ENCODE measurements at places on chromosomes 7 and 10.

GRCh38 chr7:47415318-47416212 lies 166.3 kb downstream of the TNS3 start:
- no peak for DNase-seq

DNA sequence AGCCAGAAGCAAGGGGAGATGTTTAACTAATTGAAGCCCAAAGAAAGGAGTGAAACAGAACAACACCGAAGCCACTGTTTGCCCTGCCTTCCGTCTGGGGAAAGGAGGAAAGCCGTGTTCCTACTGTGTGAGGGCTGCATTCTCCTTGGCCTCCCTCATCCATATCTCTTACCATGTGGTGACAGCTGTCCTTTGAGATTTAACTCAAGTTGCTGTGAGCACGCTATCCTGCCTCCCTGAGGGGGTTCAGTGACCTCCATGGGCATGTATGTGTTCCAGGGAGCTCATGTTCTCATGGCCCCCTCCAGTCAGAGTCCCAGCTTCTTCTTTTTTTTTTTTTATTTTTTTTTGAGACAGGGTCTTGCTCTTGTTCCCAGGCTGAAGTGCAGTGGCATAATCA lies 26.2 kb upstream of the CRHR2 start:
- peak; percentile 34 for DNase-seq

GRCh38 chr7:42567051-42567450 lies 330.0 kb upstream of the GLI3 start:
- no peak for DNase-seq

DNA sequence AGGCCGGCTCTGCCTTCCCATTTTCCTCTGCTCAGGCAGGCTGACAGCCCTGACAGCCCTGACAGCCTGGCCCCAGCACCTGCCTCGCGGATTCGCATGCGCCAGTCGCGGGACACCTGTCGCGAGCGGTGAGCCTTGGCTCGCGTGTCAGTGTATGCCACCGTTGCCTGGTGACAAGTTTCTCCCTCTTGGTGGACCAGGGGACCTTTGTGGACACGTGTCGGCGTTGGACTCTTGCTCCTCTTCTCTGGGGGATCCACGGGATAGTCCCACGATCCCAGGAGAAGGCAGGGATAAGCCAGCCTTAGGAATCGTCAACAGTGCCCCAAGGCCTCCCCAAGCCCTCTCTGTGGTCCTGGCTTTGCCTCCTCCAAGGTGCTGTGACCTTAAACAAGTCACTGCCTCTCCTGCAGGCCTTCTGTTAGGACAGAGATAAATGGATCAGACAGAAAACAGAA lies 18.1 kb upstream of the ZNF273 start:
- no peak for DNase-seq

DNA sequence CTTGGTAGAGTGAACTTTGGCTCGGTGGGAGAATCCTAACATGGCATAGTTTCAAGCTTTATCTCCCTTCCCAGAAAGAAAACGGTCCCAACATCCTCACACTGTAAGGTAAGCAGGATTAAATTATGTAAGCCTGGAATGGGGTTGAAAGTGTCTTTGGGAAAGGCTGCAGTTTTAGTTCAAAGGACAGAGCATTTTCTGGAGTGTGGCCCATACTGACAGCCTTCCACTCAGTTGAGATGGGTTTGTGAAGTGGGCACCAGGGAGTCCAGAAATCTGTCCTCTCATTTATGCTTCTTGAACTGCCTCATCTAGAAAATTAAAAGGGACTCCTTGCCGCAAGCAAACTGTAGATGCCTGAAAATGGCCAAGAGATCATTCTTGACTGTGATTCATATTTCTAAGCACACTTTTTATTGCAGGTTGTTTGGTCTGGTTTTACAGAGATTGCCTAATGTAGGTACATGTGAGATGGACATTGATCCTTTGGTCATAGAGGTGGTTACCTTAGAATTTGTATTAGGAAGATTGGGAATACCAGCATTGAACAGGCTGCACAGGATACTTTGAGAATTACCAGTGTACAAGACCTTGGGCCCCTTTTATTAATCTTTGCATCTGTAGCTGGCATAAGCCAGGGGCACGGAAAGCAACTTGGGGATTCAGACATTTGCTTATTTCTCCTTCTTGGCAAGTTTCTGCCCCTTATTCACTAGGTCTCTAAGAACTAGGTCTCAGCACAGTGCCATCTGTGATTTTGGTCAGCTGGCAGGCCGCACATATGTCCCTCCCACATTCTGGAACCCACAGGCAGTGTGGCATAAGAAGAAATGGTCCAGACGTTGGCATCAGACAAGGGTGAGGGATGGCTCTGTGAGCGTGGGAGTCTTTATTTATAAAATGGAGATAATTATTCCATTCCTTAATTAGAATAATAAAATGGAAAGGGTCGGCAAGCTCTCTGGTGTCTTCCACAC lies 125.9 kb downstream of the GLCCI1 start:
- DNase-seq, result no peak

- DNase-seq, result peak; percentile 14
These were observed 513 bp downstream of the ODAD2 start for GRCh38 chr10:27998178-27998953.

DNA sequence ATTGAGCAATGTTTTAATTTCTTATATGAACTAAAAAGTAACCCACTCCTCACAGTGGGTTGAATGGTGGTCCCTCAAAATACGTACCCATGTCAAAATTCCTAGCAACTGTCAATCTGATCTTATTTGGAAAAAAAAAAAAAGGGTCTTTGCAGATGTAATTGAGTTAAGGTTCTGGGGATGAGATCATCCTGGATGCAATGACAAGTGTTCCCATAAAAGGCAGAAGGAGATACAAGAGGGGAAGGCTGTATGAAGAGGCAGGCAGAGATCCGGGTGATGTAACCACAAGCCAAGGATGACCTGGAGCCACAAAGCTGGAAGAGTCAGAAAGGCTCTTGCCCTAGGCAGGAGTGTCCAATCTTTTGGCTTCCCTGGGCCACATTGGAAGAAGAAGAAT lies 516.3 kb upstream of the MKI67 start:
- no peak for DNase-seq

GRCh38 chr7:12951397-12951801 lies 264.0 kb downstream of the ARL4A start:
- DNase-seq, result no peak

DNA sequence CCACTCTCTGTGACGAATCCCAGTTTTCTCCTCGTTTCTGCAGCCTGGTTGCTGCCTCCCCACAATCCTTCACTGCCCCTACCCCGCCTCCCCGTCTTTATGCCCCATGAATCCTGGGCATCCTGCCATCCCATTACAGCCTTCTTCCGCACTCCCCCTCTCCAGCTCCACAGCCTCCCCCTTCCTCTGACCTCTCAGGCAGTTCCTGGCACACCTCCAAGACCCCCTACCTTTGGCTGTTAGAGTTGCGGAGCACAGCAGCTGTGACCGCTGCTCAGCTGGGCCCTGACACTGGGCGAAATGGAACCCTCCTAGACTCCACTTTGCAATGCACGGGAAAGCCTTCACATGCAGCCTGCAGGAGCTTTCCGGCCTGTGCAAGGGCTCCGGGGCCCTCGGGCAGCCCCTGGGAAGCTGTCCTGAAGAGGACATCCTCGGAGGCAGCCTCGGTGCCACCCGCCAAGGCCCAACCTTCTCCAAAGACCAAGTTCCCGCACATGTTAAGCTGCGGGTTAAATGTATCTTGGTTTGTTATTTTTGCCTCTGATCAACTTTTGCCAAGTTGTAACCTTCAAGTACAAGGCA lies 400.7 kb upstream of the MKI67 start:
- no peak for DNase-seq

- DNase-seq, result no peak
These were observed 133.0 kb downstream of the SFMBT2 start for GRCh38 chr10:7277867-7278266.

DNA sequence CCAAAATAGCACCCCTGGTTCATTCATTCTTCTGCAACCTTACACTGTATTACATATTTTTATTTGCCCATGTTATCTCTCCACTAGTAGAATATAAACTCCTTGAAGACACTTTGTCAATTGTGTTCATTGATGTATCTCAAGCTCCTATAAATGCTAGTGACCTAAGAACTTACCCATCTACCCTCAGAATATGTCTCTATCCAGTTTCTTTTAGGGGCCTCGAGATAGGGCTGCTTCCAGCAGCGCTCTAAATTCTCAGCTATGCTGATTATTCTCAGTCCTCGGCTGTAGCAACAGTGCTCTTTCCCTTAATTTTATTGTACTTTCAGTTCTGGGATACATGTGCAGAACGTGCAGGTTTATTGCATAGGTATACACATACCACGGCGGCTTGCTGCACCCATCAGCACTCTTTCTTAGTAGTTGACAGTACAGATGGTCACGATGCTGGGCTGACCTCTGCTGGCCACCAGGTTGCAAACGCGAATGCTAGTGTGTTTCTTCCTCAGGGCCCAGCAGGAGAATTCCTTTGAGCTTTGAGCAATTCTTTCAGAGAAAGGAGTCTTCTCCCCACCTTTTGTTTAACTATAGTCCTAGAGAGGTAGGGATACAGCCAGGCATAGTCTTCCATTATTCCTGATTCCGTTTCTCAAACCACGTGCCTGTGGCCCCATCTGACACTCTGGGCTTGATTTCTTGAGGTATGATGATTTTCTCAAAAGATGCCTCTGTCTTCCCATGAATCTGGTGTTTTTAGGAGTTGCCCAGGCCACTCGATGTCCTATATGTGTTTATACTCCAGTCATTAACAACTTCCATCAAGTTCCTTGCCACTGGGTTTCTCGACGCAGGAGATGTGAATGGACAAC lies 49.1 kb upstream of the CDC14C start:
- DNase-seq, result peak; percentile 25

DNA sequence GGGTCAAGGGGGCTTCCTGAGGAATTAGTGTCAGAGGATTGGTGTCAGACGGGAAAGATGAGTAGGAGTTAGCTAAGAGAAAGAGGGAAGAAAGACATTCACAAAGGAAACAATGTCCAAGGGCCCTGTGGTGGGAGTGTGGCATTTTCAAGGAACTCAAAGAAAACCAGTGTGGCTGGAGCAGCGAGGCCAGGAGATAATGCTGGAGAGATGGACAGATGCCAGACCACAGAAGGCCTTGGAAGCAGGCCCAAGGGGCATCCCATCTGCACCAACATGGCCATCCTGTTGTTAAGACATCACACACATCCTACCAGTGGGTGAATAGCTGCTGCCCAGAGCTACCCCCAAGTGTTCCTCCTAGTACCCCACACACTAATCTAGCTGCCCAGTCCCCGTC lies 36.1 kb upstream of the CUL1 start:
- DNase-seq, result no peak

- DNase-seq, result peak; percentile 17
These were observed 147.1 kb downstream of the BUB3 start for GRCh38 chr10:123301077-123301857.

- DNase-seq, result no peak
These were observed 82.3 kb downstream of the FAM241B start for GRCh38 chr10:69712342-69712741.

- no peak for DNase-seq
These were observed 281.2 kb downstream of the SKAP2 start for GRCh38 chr7:26583094-26583648.
